Frontal cortex (tissue), 4 donors: ENCODE measurements at places on chromosomes 4 and X.

- no peak for DNase-seq
These were observed 229.2 kb upstream of the INTU start for GRCh38 chr4:127403471-127404084.

DNA sequence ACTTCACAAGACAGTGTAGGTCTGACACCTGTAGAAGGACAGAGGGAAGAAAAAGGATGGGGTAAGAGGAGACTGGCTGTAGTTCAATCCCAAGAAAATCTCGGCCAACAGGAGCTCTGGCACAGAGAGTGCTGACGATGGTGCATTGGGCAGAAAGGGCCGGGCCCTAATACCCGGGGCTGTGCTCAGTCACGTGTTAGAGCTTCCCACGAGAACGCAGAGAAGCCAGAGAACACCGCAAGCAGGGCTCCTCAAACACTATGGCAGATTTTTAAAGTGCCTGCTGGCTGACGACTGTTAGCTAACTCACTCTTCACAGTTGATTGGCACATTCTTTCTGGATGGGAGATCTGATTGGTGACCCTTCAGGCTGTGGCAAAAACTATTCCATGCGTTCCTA, 35.5 kb downstream of the EREG start:
- DNase-seq, result no peak

- DNase-seq, result no peak
These were observed 167.0 kb downstream of the AASDH start for GRCh38 chr4:56220261-56220660.

GRCh38 chrX:46627711-46628419, 54.3 kb downstream of the CHST7 start:
- no peak for DNase-seq

GRCh38 chrX:119145241-119145653, 17.6 kb upstream of the KIAA1210 start:
- no peak for DNase-seq

GRCh38 chr4:68451246-68452211, 4.3 kb downstream of the TMPRSS11E start:
- no peak for DNase-seq

DNA sequence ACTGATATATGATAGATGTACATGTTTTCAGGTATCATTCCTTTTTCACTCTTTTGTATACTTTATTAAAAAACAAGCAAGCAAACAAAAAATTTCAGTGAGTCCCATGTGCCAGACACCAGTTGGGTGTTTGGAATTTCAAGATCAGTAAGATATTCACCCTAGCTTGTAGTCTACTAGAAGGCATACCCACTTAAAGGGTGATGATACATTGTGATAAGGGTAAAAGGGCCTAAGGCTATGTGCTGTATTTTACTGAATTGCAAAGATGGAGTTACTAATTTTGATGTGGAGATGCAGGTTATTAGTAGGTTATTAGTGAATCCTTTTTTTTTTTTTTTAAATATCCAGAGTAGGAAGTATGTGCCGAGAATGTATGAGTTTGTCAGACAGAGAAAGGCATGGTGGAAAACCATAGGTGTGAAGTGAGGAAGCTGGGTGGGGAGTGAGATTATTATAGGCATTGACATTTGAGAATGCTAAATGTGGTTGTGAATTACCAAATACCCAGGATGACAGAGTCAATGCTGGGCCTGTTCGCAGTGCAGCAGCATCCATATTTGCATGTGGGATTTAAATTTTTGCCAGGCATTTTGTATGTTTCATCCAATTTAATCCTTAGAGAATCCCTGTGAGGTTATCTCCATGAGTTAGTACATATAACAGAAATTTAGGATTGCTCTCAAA, 10.1 kb downstream of the STIM2 start:
- DNase-seq, result no peak

DNA sequence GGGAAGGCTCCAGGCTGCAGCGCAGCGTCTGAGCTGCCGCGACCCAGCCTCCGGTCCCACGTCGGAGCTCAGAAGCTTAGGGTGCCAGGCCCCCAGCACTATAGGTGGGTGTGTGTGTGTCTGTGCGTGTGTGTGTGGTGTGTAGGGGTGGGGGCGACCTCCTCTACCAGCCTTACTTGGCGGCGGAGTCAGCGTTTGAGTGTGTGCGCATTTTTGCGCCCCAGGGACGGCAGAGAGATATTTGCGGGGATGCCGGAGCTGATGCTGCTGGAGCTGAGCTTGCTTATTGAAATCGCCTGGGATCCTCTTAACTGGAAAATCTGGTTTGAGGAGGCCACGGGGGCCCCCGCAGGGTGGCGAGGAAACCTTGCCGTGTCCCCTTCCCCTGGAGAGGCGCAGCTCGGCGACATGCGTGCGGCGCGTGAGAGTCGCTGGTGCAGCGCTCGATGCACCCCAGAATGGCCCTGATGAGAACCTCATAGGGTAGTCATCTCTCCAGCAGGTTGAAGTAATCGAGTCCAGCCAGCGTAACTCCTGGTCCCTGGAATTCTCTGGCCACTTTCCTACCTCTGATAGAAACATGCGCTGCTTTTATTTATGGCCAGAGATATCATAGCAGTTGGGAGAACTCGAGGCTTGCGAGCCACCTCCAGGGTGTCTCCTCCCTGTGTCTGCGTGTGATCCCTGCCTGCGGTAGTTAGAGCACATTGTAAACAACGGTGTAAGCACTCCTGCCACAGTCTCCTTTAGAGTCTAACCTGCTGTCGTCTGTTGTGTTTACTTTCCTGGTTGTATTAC, 2.7 kb downstream of the ADGRL3 start:
- DNase-seq, result peak; percentile 46
